SK-N-MC (cell line): ENCODE measurements at places on chromosomes 7 and 10.
A peak's percentile ranks its signal among the peaks of the same experiment; 100 is the strongest.

- DNase-seq, result no peak
These were observed 172.5 kb upstream of the SVIL start for GRCh38 chr10:29807163-29807806.

- no peak for DNase-seq
These were observed 340.6 kb upstream of the NRP1 start for GRCh38 chr10:33674986-33675599.

GRCh38 chr10:105288026-105288425 is 646.9 kb downstream of the SORCS3 start:
- no peak for DNase-seq

DNA sequence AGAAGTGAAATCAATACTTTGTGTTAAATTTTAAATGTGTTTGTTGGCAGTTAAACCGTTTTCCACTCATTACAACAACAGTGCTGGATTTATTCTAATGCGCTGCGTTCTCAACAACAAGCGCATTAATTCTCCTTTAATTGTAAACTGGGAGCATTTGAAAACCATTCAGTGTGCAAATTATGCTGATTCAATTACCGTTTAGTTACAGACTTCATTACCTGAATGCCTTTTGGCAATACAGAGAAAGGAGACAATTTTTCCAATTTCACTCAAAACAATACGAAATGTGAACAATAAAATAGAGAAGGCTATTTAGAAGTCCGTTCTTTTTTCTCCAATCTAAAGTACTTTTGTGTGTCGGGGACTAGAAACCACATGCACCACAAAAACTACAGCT is 4.2 kb downstream of the NXPH1 start:
- no peak for DNase-seq

DNA sequence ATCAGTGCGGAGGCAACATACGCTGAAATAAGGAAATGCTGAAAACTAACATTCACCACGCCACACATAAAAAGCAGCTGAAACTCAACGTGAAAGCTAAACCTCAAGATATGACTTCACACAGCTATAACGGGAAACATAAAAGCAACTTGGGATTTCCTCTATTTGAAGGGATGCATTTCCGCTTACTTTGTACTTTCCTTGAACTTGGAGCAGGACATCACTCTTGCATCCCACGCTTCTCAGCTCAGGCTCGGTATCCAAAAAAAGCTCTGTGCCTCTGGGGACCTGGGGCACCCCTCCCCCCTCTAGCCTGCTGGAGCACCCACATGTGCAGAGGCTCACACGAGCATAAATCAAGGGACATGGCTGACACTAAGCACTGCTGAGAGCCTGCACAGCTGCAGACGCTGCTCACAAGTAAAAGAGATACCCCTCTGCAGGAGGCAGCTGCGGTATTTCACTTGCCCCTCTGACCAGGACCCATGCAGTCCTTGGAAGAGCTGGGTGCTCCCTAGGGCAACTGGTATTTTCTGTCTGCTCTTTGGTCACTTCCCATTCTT is 34.2 kb downstream of the PARD3 start:
- DNase-seq, result peak; percentile 58

- no peak for DNase-seq
These were observed 59.6 kb upstream of the LYZL1 start for GRCh38 chr10:29229258-29229705.

DNA sequence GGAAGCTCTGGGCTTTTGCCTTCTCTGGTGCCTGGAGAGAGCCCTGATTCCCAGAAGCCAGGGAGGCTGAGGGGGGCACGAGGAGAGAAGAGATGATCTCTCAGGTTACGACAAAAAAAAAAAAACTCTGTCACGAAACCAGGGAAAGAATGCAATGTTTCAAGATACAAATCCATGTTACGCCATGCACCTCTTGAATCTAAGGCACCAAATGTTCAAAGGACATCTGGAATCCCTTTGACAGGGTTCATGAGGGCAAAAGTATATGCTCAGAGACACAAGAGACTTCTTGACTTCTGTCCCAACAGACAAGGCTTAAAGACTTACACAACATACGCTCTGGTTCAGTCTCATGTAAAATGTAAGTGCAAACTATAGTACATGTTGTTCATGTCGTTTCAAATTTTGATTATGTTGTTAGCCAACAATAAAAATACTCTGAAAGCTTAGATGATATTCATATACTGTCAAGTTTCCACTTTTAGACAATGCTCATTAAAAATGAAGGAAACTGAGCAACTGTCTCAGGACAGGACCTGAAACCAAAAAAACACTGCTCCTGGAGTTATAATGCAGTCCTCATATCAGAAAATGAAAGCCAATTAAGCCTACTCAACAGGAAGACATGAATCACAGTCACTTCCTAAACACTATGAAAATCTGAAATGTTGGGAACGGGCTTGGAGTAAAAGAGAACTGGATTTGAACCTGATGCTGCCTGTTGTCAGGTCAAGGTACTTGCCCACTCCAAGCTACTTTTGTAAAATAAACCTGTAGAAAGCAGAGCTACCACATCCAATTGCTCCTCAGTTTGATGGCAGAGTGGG is 72.3 kb downstream of the CHCHD3 start:
- DNase-seq, result no peak

DNA sequence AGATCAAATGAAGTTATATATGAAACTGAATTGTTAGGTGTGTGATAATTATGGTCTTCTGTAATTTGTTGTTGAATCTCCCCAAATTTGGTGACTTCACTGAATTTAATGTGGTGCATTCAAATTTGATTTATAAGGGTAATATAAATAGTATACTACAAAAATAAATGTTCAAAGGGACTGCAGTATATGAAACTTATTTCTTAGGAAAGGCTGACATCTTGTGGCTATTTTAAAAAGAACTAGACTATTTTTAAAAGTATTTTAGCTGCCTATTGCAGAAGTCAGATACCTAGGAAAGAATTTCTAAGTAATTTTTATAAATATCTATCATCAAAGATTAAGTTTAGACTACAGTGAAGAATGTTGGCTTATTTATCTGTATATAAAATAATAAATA is 36.6 kb downstream of the ATRNL1 start:
- DNase-seq, result no peak

GRCh38 chr10:62075912-62076311 is 174.4 kb downstream of the ARID5B start:
- no peak for DNase-seq

GRCh38 chr7:150323682-150324372 is 482 bp upstream of the ACTR3C start:
- no peak for DNase-seq

DNA sequence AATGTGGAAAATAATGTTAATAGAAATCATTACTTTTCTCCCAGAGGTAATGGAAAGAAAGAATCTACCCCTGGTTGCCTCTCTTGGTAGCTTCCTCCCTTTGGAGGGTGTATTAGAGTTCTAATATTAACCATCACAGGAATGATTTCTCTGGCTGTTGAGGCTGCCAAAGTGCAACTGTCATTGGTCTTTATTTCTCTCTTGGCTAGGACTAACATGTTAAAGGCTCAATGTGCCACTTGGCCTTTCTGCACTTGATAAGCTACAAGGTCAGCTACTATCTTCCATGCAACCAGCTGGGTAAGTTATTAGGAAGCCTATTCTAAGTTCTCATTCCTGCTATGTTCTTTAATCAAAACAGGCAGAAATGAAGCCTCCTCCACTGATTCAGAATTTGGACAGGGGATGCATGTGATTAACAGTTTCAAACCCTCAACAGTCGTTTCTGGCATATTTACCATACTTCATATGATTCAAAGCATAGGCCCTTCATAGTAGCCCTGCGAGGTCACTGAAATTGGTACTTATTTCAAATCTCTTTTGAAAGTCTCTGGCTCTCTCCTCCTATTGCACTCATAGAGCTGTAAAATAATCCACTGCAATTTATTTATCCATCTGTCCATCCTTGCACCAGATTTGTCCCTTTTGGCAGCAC is 645.0 kb downstream of the SORCS1 start:
- no peak for DNase-seq

- DNase-seq, result no peak
These were observed 11.6 kb downstream of the EN2 start for GRCh38 chr7:155469311-155470185.

DNA sequence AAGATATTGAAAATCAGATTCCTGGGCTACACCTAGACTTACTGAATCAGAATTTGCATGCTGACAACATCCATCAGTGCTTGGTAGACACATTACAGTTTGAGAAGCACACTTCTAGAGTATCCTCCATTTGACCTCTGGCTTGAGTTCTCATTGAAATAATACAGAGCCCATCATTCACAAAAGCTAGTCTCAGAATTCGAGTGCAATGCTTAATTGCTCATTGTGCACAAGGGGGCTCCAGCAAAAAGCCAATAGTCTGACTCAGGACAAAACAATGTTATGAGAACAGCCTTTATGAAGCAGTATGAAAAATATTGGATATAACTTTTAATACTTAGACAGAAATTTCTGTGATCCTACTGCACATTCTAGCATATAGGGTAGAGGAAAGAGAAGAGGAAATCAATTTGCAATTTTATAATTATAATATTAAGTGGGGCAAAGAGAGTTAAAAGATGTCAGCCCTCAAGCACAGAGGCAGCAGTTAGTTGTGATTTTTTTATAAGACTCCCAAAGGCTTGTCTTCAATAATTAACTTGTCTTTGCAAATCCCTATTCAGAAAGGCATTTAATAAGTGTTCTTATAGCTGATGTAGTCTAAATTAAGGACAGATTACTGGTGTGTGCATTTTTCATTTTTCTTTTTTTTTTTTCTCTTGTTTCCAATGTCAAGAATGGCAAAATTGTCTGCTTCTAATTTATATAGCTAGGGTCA is 105.8 kb upstream of the ANK3 start:
- DNase-seq, result no peak

DNA sequence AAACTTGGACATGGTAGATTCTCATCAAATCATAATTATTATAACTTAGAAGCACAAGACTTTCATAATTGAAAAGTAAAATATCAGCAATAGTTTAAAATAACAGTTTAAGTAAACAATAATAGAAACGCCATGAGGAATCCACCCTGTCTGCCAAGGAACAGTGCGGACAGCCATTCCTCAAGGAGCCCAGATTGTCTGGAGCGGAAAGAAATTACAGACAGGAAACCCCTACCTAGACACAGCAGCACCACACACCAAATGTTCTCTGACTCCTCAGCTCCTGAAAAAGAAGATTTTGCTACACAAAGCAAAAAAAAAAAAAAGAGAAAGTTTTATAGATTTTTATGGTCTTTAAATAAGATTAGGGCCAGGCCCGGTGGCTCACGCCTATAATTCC is 21.5 kb upstream of the SEC61G start:
- no peak for DNase-seq

- DNase-seq, result no peak
These were observed 18.3 kb downstream of the TAF3 start for GRCh38 chr10:7836571-7836970.

DNA sequence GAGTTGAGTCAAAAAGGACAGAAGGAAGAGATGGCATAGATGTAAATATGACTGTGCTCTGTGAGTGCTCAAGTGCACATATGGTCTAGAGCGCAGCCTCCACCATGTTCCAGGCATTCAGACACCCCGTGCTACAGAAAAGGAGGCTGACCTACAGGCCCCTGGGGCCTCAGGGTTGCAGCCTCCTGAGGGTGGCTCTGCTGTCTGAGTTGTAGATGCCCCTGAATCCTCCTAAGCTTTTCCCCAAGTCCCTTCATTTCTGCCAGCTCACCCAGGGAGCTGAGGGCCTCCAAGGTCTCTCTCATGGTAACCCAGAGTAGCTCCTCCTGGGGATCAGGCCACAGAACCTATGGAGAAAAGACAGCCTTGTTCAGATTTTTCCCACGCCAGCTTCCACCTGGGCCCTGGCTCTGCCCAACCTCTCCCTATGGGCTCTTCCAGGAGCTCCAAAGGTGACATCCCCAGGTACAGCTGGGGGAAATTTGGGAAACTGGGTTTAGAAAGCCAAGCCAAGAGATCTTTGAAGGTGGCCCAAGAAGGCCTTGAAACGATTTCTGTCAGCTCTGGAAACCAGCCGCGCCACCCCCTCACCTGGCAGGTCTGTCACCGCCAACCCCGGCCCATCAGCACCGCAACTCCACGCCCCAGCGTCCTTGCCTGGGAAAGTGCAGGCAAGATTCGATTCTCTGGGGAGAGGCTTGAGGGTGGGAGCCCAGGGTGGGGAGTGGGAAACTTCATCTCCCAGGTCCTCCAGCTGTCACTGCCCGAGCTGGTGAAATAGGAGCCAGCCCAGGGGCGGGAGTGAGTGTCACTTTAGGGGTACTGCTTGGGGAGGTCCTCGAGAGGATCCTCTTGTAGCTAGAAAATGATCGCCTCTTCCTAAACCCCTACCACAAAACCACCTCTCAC is 2.4 kb downstream of the ZNF467 start:
- no peak for DNase-seq

- no peak for DNase-seq
These were observed 174.4 kb upstream of the KIAA1217 start for GRCh38 chr10:24034571-24034970.

- DNase-seq, result peak; percentile 58
These were observed 52.4 kb downstream of the ARMH3 start for GRCh38 chr10:102003541-102003940.

DNA sequence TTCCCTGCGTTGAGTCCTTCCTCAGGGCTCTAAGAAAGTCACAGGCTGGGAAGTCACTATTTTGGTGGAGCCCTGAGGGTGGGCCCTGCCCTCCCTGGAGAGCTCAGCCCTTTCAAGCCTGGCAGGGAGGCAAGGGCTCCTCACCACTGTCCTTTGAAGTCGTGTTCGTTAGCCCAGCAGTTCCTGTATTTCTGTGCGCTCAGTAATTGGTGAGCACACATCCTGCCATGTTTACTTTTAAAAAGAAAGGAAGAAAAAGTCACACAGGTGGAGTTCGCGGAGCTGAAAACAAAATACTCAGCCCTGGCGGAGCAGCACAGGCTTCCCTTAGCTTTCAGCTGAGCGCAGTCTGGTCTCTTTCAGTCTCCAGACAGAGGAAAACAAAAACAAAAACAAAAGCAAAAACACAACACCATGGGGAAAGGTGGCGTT is 37.1 kb downstream of the PRKCQ start:
- DNase-seq, result no peak

DNA sequence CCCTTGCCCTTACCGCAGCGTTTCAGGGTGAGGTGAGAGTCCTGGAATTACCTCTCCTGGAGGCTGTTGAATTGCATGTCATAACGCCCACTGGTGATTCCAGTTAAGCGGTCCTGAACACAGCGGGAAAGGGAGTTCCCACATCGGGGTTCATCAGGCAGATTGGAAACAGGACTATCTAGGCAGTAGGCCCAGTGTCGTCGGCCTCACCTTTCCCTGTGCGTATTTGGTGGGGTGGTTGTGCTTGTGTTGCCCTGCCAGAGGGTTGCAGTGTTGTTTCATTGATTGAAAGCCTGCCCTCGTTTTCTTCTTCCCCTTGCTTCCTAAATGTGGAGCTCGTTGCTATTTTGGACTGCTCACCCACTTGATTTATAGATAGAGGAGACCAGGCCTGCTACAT is 10.6 kb upstream of the SUN1 start:
- no peak for DNase-seq
